Foreskin keratinocyte (primary cell): ENCODE measurements at places on chromosomes 4 and X.

GRCh38 chrX:8433109-8434062 is 31.2 kb upstream of the VCX3B start:
- DNase-seq: peak; percentile 31

- no peak for DNase-seq
These were observed 22.7 kb downstream of the JAKMIP1 start for GRCh38 chr4:6177587-6178197.

GRCh38 chr4:119498527-119498926 is 130.1 kb downstream of the PDE5A start:
- DNase-seq: no peak

DNA sequence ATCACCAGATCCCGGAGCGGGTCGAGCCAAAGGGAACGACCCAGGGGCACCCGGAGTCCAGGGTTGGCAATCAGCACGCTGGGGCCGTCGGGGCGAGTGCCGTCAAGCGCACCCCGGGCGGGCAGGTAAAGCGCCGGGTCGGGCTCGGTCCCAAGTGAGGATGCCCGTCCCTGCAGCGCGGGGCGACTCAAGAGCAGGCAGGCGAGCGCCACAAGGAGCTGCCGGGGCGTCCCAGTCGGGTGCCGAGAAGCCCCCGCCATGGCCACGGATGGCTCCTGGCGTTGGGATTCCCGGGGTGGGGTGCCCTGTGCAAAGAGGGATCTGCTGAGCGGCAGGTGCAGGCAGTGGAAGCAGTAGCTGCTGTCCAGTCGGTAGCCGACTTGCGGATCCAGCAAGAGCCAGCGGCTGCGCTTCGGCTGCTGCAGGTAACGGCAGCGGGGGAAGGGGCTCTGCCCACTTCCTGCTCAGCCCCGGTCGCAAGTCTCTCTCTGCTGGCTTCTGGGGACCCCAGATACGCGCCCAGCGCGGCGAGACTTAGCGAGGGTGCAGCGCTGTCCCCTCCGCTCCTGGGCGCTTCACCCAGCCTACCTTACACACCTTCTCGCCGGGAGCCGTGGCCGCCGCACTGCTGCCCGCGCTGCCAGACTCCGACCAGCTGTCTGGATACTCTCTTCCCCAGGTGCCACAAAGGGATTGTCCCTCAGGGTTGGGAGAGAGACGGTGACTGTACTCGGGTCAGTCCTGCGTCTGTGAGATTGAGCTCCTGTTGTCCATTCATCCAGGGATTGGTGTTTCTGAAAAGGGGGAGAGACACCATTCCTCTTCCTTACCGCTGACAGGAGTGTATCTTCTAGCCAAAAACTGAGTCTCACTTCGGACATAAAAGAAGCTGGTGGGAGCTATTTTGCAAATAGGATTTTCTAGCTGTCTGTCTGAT is at the start of gene FREM3:
Gene FREM3 (minus strand): TSS at position 260 of the 937 bp plus-strand sequence. CDS start 0 bp downstream, at position 260.
- DNase-seq: no peak

- DNase-seq: no peak
These were observed at the start of gene INPP4B for GRCh38 chr4:142846108-142846728. TSS of gene INPP4B (minus strand) at chr4:142846301.

DNA sequence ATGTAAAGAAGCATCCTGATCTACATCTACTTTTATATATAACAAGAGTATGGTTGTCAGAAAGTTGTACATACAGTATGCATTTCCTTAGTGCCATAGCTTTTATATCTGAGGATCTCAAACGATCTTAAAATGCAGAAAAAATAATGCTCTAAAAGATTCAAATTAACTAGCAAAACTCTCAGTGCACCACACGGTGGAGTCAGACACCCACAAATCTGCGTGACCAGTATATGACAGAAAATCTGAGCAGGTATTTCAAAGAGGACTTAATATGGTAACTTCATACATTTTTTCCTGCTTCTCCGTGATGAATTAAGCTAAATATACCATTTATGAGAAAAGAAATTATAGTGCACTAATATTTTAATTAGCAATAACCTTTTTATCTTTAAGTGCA is 803.0 kb downstream of the DMD start:
- DNase-seq: no peak

GRCh38 chr4:3267576-3268394 is 18.8 kb downstream of the MSANTD1 start:
- DNase-seq: no peak

DNA sequence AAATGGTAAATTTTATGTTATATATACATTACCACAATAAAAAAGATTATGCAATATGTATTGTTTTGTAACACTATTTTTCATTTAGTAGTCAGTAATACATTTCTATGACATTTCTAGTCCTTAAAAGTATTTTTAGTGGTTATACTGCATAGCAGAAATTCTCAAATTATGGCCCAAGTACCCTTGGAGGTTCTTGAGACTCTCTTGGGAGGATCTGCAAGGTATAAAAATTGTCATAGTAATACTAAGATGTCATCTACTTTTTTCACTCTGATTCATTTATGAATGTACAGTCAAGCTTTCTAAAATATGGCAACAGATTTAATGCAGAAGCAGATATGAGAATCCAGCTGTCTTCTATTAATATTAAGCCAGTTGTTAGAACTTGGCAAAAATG is 138.6 kb upstream of the NAP1L5 start:
- no peak for DNase-seq

DNA sequence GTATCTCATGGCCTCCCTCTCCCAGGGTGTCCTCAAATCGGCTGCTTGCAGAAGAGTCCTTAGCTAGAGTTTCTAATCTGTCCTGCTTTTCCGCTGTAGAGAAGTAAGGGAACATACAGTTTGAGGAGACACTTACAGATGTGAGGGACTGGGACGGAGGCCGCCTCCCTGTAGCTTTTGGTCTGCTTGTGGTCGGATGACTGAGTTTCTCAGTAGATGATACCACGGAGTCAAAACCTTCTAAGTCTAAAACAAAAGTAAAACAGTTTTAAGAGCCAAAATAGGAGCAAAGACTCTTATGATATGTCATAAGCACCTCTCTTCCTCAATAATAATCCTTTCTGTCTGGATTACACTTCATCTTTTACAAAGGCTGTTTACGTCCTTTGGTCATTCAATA is 34.5 kb upstream of the MAP3K15 start:
- DNase-seq: no peak

GRCh38 chr4:78645853-78646757 is 94.5 kb downstream of the ANXA3 start:
- DNase-seq: peak; percentile 90

DNA sequence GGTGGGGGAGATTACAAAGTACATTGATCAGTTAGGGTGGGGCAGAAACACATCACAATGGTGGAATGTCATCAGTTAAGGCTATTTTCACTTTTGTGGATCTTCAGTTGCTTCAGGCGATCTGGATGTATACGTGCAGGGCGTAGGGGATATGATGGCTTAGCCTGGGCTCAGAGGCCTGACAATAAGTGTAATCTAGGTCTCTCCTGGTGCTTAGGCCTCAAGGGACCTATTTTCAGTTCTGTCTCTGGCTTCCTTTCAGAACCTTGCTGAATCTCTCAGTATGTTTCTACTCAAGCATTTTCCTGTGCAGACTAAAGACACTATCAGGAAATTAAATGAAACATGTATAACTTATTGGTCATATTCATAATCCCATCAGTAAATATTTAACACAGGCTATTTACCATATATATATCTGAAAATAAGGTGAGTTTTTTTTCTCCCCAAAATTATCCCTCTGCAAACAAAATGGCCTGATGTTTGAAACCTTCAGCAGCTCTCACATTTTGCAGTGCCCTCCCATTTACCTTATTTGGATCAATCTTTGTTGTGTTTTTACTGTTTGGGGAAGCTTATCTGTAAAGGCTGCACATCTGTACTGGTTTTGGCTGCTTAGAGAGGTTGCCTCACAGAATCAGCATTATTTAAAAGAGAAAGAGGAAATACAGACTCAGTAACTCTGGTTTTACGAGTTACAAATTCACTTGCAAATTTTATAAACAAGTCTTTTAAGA is 2.3 kb upstream of the ZCCHC4 start:
- no peak for DNase-seq

DNA sequence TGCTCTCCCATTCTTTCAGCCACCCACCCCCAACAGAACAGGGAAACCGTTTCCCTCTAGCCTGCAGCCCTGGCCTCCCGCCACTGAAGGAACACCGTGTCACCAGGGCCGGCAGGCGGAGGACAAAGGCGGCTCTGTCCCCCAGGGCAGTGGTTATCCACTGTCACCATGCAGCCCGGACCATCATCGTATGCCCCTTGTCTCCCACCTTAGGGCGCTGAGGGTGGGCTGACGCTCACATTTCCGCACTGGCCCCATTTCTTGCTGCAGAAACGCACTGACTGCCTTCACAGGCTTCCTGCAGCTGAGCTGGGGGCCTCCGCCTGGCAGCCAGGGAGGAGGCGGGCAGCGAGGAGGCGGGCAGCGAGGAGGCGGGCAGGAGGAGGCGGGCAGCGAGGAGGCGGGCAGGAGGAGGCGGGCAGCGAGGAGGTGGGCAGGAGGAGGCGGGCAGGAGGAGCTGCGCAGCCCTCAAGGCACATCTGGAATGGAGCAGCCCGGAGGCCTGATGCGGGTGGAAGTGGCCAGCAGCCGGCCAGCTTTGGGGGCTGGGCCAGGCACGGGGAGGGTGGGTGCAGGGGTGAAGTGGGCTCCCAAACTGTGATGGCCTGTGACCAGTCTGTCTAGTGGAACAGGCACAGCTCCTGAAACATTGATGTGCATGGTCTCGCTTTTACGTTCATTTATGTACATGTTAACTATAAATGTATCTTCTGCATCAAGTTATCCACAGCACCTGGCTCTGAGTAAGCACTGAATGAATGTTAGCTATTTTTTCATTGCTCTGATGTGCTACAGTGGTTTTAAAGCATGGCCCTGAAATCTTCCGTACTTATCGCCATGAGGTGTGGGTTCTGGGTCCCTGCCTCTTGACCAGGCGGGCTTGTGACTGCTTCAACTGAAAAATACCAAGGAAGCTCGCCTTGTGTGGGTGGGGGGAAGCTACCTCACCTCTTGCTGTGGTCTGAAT is 20.6 kb upstream of the KIAA0232 start:
- DNase-seq: peak; percentile 43

DNA sequence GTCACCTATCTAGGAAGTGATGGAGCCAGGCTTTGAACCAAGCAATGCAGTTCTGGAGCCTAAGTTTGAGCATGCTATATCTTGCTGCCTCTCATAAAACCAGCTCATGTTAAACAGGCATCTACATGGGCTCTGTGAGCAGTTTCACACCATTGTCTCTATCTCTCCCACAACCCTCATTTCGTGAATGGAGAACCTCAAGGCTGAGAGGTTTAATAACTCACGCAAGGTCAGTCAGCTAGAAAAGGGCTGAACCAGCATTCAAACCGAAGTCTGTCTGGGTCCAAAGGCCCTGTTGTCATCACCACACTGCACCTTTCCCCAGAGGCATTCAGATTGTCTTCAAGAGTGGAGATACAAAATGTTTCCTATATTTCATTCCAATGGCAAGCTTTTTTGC is 369.2 kb downstream of the MID1IP1 start:
- no peak for DNase-seq

DNA sequence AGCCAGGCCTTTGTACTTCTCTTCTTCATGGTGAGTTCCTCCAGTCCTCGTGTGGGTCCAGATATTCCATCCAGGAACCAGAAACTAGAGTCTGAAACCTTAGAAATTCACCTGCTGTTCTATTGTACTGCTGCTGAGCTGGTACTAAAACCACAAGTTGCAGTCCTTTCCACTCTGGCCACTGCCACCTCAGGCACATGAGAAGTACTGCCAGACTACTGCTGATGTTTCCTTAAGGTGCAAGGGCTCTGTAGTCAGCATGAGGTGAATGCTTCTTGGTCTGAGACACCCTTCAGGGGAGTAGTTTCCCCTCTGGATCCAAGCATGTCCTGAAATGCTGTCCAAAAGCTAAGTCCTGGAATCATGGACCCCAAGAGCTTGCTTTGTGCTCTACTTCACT is 399.6 kb upstream of the CT83 start:
- no peak for DNase-seq

GRCh38 chr4:147303873-147304229 is 177.0 kb upstream of the EDNRA start:
- DNase-seq: no peak

DNA sequence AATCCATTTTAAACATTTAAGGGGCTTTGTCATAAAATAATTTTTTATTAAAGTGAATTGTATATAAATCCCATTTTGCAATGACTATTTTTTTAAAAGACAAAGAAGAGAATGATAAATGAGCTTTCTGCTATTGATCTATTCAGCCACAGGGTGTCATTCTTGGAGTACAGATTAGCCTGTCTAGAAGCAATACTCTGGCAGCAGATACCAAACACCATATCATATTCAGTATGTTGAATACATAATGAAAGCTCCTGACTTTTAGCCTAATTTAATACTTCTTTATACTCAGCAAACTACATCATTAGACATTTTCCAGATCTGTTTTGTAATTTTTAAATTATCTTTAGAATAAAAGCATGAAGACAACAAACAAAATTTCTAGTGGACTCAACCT is 496.3 kb downstream of the PDGFC start:
- DNase-seq: peak; percentile 72

GRCh38 chrX:134692990-134693389 is 34.7 kb upstream of the PLAC1 start:
- DNase-seq: peak; percentile 80

- no peak for DNase-seq
These were observed 759.2 kb downstream of the DMD start for GRCh38 chrX:32451954-32452695.

DNA sequence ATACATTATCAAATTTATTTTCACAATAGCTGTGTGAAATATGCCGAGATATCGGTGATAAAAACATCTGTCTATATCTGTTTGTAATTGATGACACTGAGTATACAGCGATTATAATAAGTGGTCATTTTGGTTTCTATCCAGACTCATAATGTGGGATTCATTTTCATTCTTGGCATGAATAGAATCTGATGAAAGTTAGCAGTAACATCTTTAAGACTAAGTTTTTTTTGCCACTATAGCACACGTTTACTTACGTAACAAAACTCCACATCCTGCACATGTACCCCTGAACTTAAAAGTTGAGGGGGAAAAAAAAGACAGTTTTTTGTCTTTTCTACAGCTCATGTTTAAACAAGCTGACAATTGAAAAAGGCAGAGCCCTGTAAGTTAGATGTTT is 86.4 kb downstream of the PPA2 start:
- DNase-seq: no peak

GRCh38 chr4:15543537-15544247 is 74.0 kb downstream of the CC2D2A start:
- DNase-seq: no peak

DNA sequence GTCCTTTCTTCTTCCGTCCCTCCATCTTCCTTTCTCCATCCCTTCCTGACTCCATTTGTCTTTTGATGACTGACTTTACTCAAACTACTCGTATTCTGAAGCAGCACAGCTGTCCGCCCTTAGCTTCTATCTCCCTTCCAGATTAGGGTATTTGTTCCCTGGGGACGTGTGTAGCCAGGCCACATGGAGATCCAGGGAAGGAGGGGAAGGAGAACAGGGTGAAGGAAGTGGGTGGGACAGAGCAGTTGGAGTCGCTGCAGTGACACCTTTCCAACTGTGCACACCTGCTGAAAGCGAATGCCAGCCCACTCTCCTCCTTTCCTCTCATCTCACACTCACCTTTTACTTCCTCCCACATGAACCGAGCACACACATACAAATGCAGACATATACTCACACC is 323.8 kb downstream of the DCTD start:
- no peak for DNase-seq
